ENCODE measurements at places on chromosomes 7 and 10. TPM values are rescaled to one million over a fixed set of nuclear protein-coding genes. Genes with fewer than 3 reads are reported as not detected.

Gene CASP7
- total RNA-seq = 35.4 TPM

Gene PLPP4
- total RNA-seq = 0.86 TPM

Gene TMEM196
- not detected for total RNA-seq

Gene C10orf90
- total RNA-seq = not detected

Gene VSTM4
- 4.7 TPM for total RNA-seq

Gene IGF2BP3
- total RNA-seq = 9.1 TPM

Gene BBIP1
- total RNA-seq = 23.3 TPM

Gene TMEM140
- 5.2 TPM for total RNA-seq

Gene CALHM1
- not detected for total RNA-seq

Gene FANK1
- total RNA-seq = 2.9 TPM

Gene SPDYE3
- under 0.01 TPM for total RNA-seq

Gene NACAD
- total RNA-seq = 2.6 TPM

Gene PSMG3
- 30.9 TPM for total RNA-seq

Gene PTPN20
- total RNA-seq = under 0.01 TPM

Gene GPRIN2
- total RNA-seq = not detected
